DMS53 (cell line): ENCODE measurements at places on chromosomes 3 and 15.

DNA sequence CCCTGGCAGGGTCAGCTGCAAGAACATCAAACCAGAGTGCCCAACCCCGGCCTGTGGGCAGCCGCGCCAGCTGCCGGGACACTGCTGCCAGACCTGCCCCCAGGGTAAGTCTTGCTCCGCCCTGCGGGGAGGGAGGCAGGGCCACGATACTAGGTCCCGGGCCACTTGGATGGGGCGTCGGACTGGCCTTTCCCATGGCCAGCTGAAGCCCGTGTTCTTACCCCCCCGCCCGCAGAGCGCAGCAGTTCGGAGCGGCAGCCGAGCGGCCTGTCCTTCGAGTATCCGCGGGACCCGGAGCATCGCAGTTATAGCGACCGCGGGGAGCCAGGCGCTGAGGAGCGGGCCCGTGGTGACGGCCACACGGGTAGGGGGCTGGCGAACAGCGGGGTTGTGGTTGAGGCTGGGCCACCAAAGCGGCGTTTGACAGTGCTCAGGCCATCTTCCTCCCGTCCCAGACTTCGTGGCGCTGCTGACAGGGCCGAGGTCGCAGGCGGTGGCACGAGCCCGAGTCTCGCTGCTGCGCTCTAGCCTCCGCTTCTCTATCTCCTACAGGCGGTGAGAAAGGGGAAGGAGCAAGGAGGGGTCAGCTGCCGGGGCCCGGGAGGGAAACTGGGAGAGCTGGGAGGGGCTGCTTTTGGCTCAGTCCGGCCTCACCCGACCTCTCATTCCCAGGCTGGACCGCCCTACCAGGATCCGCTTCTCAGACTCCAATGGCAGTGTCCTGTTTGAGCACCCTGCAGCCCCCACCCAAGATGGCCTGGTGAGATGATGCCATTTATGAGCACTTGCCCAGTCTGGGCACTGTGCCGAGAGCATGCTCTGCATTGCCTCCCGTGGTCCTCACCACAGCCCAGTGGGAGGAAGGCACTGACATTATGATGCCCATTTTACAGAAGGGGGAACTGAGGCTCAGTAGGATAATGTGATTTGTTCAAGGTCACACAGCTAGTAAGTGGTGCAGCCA is 1.7 kb downstream of the CHRD start:
- no peak for DNase-seq

DNA sequence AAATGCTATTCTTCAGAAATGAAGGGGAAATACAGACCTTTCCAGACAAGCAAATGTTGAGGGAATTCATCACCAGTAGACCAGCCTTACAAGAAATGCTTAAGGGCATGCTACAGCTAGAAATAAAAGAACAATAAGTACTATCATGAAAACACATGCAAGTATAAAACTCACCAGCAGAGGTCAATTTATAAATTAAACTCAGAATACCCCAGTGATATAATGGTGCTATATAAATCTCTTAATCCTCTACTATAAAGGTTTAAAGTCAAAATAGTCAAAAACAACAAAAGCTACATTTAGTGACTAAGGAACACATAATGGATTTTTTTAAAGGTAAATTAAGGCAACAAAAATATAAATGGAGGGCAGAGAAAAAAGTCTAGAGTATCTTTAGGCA is 142.5 kb downstream of the CPNE4 start:
- DNase-seq = peak; percentile 3

GRCh38 chr3:45705839-45706808 is 16.9 kb downstream of the SACM1L start:
- no peak for DNase-seq

DNA sequence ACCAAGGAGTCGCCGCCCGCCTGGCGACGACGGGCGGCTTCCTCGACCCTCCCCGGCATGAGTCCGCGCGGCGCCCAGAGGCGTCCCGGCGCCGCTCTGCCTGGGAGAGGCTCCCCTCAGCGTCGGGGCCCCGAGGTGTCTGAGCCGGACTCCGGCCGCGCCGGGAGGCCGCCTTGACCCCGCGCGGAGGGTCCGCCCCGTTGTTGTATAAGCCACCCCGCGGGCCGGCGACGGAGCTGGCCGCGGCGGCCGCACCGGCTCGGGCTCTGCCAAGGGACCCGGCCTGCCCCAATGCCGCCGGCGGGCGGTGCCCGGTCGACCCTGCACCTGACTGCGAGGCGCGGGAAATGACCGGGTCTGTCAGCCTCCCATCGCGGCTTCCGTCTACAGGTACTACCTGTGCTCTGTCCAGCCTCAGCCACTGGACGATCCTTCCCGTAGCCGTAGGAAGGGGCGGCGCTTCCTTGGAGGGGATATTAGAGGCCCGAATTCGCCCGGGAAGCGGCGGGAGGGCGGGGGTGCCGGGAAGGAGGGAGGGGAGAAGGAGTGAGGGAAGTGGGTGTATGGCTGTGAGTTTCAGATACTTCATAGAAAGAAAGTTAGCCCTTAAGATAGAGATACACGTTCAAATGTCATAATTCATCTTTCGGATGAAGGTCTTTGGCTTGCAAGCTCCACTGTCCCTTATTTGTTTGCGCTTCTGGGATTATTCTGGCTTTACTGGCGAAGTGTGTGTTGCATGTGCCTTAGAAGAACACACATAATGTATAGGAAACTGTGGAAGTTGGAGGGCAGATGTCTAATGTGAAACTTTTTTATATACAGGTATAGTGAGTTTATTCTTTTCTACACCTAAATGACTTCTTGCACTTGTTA is 620 bp downstream of the ABHD5 start:
- DNase-seq = peak; percentile 77

GRCh38 chr3:40528426-40528825 is 3.7 kb downstream of the ZNF621 start:
- no peak for DNase-seq

GRCh38 chr3:53139906-53140846 is 9.9 kb upstream of the RFT1 start:
- DNase-seq = no peak

DNA sequence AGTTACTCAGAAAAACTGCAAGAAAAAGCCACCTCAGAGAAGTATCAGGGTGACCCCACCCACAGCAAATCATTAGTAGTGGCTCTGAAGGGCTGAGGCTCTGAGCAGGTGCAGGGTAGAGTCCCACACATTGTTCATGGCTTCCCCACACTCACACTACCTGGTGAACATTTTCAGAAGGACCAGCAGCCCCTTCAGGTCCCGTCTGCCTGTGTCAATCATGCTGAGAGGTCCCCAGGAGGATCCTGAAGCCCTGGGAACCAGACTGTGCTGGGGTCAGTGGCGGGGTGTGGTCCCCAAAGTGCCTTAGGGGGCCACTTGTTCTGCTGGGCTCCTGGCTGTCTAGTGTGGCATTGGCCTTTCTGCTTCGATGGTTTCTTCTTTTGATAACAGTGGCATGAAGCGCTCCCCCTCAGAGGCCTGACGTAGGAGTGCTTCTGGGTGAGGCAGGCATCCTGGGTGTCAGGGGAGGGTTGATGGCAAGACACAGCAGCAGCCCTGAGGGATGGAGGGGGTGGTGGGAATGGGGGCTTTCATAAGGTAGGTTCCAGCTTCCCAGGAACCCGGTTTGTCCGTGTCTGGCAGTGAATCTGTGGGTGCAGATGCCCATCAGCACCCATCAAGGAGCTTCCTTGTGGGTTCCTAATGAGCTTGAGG is 19.0 kb upstream of the FANCD2 start:
- DNase-seq = no peak

DNA sequence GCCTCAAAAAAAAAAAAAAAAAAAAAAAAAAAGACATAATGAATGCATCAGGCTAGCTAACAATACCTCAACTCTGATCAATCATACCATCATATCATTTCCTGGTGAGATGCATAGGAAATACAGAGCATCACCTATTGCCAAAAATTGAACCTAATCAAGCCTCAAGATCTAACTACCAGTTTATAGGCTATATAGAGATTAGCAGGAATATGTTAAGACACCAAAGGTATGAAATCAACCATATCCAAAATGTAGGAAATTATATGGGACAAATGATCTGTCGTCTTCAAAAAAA is 387 bp upstream of the VPS33B start:
- no peak for DNase-seq

- peak; percentile 58 for DNase-seq
Observed at GRCh38 chr3:128432971-128433836, 33.5 kb downstream of the DNAJB8 start.
